Vagina (tissue), 2 donors: ENCODE measurements at places on chromosomes 7 and 10. TPM values are rescaled to one million over a fixed set of nuclear protein-coding genes. Genes with fewer than 3 reads are reported as not detected.

SH2D4B gene
- not detected for total RNA-seq

GRCh38 chr7:158763454-158764033 is 58.9 kb upstream of the NCAPG2 start:
- no peaks in the 10 kb centered on the region for H3K4me1 ChIP-seq
- no peak overlapping the region for H3K27ac ChIP-seq
- peaks cover 60% of the 10 kb centered on the region for H3K36me3 ChIP-seq
- no peaks in the 10 kb centered on the region for H3K27me3 ChIP-seq
- DNase-seq = no peak

DNA sequence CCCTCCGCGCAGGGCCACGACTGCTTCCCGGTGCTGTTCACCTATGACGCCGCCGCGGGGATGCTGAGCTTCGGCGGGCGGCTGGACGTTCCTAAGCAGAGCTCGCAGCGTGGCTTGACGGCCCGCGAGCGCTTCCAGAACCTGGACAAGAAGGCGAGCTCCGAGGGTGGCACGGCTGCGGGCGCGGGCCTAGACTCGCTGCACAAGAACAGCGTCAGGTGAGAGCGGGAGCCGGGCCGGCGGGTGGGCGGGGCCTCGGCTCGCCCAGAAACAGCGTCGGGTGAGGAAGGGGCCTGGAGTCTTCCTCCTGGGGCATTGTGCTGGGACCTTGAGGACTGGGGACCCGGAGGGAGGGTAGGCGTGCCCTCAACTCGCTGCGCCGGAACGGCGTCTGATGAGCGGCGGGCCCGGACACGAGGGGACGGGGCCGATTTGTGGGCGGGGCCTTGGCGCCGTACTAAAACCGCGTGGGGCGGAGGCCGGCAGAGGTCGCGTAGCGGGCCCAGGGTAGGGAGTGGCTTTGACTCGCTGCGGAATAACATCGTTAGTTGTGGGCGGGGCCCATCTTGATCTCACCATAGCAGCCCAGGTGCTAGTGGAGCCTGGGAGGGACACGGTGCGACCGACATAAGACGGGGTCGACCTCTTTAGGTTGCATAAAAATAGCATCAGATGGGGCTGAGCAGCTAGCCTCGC is 15.6 kb downstream of the PDAP1 start:
- peak overlapping the region; percentile 71 for H3K27ac ChIP-seq
- no peaks in the 10 kb centered on the region for H3K27me3 ChIP-seq
- DNase-seq = no peak

GRCh38 chr10:131024259-131025131 is 287.0 kb downstream of the TCERG1L start:
- DNase-seq = no peak
- no peak overlapping the region for H3K4me3 ChIP-seq
- H3K4me1 ChIP-seq = no peaks in the 10 kb centered on the region
- no peak overlapping the region for H3K27ac ChIP-seq
- no peaks in the 10 kb centered on the region for H3K27me3 ChIP-seq

NPSR1 gene
- not detected for total RNA-seq

BMPER gene
- total RNA-seq = 5.2 TPM

GRCh38 chr10:125843603-125844329 is 20.4 kb downstream of the BCCIP start:
- no peak overlapping the region for H3K27ac ChIP-seq
- no peak for DNase-seq
- H3K4me1 ChIP-seq = no peaks in the 10 kb centered on the region
- H3K27me3 ChIP-seq = no peaks in the 10 kb centered on the region
- H3K4me3 ChIP-seq = no peak overlapping the region

NUPR2 gene
- not detected for total RNA-seq

SYT15 gene
- 5.4 TPM for total RNA-seq

DNA sequence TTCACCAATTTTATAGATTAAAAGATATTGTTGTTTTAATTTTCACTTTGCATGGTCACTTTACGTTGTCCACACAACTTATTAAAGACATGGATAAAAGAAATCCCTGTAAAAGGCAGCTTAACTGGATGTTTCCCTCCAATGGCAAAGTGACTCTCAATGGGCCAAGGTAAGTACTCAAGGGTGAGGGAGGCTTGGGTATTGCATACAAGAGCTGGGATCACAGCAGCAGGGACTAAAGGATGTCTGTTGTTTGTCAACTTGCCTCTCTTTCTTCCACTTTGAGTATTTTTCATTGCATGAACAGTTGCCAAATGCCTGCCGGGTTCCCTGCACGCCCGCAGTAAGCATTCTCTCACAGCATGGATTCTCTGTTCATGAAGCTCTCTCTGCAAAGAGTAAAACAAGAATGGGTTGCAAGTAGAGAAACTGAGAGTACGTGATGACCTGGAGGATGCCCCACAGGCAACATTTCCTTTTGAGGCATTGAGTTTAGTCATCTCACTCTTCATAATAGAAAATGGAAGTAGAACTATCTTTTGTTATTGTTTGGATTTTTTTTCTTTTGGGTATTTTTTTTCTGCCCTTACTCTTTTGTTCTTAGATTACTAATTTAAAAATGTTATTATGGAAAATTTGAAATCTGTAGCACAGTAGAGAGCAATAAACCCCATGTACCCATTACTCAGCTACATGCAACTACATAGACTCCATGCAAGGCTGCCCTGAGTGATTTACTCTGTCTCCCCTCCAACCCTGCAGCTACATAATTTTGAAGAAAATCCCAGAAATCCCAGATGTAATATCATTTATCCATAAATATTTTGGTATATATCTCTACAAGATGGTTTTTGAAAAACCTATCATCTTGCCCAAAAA is 26.3 kb downstream of the GPR141 start:
- no peaks in the 10 kb centered on the region for H3K36me3 ChIP-seq
- H3K27me3 ChIP-seq = no peaks in the 10 kb centered on the region
- no peaks in the 10 kb centered on the region for H3K4me1 ChIP-seq
- DNase-seq = no peak
- H3K27ac ChIP-seq = no peak overlapping the region

GRCh38 chr10:110699859-110700468 is 55.8 kb downstream of the RBM20 start:
- no peaks in the 10 kb centered on the region for H3K27me3 ChIP-seq
- H3K4me1 ChIP-seq = no peaks in the 10 kb centered on the region
- no peak for DNase-seq
- no peak overlapping the region for H3K4me3 ChIP-seq

CADPS2 gene
- 25.5 TPM for total RNA-seq

DNA sequence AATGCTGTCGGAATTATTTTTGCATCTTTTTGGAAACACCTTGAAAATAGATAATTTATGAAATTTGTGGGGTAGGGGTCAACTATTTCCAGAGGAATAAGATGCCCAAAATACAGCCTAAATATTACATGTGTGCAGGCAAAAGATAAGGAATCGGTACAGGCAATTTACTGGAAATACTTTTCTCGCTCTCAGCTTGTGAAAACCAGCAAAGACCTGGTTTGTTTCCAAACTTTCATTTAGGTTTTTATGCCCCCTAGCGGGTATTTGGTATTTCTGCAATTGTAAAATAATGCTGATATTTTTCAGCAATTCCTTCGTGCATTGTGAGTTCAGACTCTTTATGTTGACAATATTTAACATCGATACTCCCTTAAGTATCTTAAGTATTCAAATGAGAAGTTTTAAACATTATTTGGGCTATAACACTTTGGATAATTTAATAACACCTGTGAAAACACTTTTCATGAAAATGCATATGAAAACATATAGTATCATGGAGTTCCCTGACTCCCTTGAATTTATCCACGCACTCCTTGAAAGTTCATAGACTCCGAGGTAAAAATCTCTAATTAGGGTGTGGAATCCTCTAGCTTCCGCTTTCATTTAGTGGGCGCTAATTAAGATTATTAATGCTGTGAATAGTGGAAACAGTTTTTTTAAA is 132.4 kb downstream of the TSPAN12 start:
- H3K27me3 ChIP-seq = no peaks in the 10 kb centered on the region
- no peak overlapping the region for H3K4me3 ChIP-seq
- H3K4me1 ChIP-seq = no peaks in the 10 kb centered on the region
- H3K36me3 ChIP-seq = no peaks in the 10 kb centered on the region

DNA sequence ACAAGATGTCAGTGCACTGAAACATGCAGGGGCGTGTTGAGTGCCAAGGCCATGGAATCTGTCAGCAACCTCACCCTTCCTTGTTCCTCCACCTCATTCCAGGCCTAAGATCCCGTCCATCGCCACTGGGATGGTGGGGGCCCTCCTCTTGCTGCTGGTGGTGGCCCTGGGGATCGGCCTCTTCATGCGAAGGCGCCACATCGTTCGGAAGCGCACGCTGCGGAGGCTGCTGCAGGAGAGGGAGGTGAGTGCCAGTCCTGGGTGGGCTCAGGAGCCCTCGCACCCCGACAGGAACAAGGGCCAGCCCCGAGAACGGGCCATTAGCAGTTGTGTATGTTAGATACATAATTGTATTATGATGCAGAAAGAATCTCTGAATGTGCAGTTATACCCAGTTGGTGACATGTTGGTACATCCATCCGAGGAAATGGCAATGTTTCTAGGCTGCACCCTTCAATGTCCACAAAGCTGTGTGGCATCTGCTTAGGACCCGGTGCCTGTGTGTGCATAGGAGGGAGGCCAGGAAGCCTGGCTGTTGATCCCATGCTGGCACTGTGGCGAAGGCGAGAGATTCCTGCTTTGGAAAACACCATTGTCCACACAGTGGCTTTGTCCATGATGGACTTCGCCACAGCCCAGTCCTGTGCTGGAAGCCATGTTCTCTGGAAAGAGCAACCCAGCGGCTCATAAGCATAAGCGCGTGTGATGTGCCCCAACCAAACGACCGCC is 154.2 kb downstream of the EGFR start:
- H3K36me3 ChIP-seq = peaks cover 62% of the 10 kb centered on the region
- no peaks in the 10 kb centered on the region for H3K27me3 ChIP-seq
- H3K4me1 ChIP-seq = no peaks in the 10 kb centered on the region
- H3K27ac ChIP-seq = peak overlapping the region; percentile 36
- no peak for DNase-seq

DNA sequence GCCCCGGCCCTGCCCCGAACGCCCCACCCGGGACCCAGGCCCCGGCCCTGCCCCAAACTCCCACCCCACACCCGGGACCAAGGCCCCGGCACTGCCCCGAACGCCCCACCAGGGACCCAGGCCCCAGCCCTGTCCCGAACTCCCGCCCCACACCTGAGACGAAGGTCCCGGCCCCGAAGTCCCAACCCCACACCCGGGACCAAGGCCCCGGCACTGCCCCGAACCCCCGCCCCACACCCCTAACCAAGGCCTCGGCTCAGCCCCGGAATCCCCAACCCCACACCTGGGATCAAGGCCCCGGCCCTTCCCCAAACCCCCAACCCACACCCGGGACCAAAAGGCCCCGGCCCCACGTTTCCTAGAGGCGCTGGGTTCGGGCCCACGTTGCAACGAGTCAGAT is 1.1 kb upstream of the LARP4B start:
- H3K27me3 ChIP-seq = no peaks in the 10 kb centered on the region
- DNase-seq = no peak
- peak overlapping the region; percentile 91 for H3K4me3 ChIP-seq
- no peaks in the 10 kb centered on the region for H3K36me3 ChIP-seq
- H3K27ac ChIP-seq = peak overlapping the region; percentile 99

DNA sequence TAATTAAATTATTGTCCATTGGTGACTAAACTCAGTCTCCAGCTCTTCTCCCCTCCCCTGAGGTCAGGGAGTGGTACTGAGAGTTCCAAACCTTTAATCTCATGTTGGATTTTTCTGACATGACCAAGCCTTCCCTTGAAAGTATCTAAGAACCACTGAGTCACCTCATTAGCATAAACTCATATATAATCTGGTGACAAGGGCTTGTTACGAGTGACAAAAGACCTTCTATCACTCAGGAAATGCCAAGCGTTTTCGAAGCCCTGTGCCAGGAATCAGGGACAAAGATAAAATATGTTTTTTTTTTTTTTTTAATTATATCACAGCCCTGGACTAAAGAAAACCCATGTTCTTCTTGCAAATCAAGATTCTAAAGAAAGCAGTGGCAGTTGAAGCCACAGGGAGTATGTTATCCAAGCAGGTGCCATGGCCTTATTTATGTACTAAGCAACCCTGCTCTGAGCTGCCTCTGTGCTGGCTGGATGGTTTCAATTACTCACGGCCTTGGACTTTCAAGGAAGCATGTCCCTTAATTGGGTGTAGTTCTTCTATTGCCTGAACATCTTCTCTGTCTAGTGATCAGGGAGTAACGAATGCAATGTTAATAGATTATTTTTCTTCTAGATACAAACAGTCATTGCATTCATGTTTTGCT is 169.0 kb upstream of the PRKCQ start:
- H3K27me3 ChIP-seq = no peaks in the 10 kb centered on the region
- no peaks in the 10 kb centered on the region for H3K36me3 ChIP-seq
- no peak overlapping the region for H3K4me3 ChIP-seq
- no peak for DNase-seq
- no peaks in the 10 kb centered on the region for H3K4me1 ChIP-seq

- no peaks in the 10 kb centered on the region for H3K36me3 ChIP-seq
- DNase-seq = no peak
- H3K27ac ChIP-seq = no peak overlapping the region
- no peak overlapping the region for H3K4me3 ChIP-seq
- no peaks in the 10 kb centered on the region for H3K4me1 ChIP-seq
Observed at GRCh38 chr10:115491526-115492140, 398.5 kb downstream of the ATRNL1 start.

DNA sequence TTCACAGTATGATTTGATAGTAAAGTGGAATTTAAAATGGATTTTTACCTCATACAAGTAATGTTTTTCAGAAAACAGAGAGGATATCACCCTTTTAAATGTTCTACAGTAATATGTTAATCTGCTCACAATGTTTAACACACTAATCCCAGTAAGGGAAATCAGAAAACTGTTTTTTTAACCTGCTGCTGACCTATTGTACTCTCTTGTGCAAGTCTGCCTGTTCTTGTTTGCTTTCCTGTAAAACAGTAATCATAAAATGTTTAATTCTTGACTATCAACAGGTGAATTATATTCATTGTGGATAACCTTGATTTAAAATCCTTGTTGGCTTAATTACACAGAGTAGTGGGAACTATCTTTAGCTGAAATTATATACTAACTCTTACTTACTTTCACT is 126.4 kb downstream of the GNAT3 start:
- no peak overlapping the region for H3K4me3 ChIP-seq
- H3K4me1 ChIP-seq = no peaks in the 10 kb centered on the region
- no peak overlapping the region for H3K27ac ChIP-seq
- no peak for DNase-seq
- H3K27me3 ChIP-seq = no peaks in the 10 kb centered on the region
- no peaks in the 10 kb centered on the region for H3K36me3 ChIP-seq

DNAJC9 gene
- total RNA-seq = 16.2 TPM

PDZD7 gene
- 1.5 TPM for total RNA-seq

DNA sequence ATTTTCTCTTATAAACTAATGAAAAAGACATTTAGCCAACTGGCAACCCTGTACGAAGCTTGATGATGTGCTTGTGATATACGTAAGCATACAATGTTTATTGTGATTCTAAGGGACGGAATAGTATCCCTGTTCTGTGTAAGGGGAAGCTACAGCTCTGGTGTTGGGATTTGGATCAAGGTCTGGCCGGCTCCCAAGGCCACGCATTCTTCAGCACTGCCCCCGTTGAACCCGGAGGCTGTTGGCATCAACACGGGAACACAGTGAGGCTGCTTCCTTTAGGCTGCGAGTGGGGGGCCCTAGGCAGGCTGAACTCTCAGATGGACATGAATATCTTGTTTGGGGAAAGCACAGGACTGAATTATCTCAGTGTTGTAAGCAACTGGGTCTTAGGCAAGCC is 180.6 kb downstream of the CAMK1D start:
- no peak for DNase-seq
- no peak overlapping the region for H3K27ac ChIP-seq
- H3K4me3 ChIP-seq = no peak overlapping the region
- H3K36me3 ChIP-seq = no peaks in the 10 kb centered on the region
- peaks cover 9% of the 10 kb centered on the region for H3K4me1 ChIP-seq

PLAC9 gene
- total RNA-seq = 61.4 TPM

- no peaks in the 10 kb centered on the region for H3K4me1 ChIP-seq
- no peak overlapping the region for H3K4me3 ChIP-seq
- H3K27me3 ChIP-seq = no peaks in the 10 kb centered on the region
Observed at GRCh38 chr7:113915956-113916355, 2.9 kb downstream of the PPP1R3A start.
